ENCODE measurements at places on chromosomes 1 and 21.

- no peak for DNase-seq
These were observed 121.7 kb downstream of the SIPA1L2 start for GRCh38 chr1:232508130-232508701.

GRCh38 chr21:42296501-42296900 lies 18.7 kb downstream of the TFF3 start:
- no peak for DNase-seq

- no peak for DNase-seq
These were observed 81.7 kb downstream of the MAN1C1 start for GRCh38 chr1:25698252-25698651.

- no peak for DNase-seq
These were observed 2.5 kb upstream of the PLEKHM2 start for GRCh38 chr1:15681349-15682292.

DNA sequence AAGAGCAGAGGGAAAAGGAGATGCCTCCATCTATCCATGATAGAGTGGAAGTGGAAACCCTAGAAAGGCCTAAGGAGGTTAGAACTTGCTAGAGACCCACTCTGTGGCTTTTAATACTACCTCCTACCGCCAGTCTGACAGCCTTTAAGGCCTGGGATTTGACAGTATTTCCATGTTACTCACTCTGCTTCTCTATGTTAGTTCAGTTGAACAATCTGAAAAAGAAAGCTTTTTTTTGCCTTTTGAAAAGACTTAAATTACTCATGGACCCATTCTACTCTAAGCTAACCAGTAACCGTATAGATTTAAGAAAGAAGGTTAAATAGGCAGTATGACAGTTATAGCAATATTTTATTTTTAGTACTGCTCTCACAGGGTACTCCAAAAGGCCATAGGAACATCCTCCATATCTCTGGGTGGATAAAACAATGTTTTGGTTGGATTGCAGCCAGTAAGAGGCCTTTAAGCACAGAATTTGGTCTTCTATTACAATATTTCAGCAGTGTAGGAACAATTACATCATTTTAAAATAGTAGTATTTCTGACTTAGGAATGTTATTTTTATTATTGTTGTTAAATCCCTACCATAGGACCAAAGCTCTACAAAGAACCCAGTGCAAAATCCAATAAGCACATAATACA lies 15.9 kb upstream of the GPR25 start:
- peak; percentile 49 for DNase-seq

DNA sequence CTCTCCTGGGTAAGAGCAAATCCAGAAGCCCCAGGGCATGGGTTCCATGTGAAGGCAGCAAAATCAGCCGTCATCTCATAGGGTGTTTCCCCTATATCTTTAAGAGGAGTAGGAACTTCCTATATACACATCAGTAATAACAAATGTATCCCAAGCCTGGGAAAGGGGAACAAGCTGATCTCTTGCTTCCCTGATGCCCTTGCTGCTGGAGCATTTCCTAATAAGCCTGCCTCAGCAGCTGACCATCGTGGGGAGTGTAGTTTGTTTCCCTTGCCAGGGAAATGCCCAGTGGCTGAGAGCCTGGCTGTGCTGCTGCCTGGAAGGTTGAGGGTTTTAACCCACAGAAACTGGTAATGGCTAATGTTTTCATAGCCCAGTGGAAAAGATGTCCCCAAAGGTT lies 177.0 kb downstream of the NPHP4 start:
- DNase-seq: no peak

GRCh38 chr1:59104191-59104760 lies 192.6 kb upstream of the FGGY start:
- no peak for DNase-seq

DNA sequence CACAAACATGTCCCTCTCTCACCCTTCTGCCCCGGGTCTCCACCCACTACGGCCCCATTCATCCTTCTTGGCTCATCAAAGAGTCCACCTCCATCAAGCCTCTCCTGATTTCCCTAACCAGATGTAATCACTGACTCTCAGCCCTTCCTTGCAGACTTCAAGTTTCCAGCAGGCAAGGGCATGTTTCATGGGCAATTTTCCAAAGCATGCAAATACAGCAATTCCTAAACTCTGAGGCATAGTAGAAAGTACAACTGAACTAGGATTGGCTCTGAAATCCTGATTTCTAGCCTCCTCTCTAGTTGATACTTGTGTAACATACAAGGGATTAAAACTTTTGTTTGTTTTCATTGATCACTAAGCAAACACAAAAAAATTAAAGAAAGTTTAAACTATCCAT lies 109.1 kb upstream of the GADD45A start:
- DNase-seq: peak; percentile 64

DNA sequence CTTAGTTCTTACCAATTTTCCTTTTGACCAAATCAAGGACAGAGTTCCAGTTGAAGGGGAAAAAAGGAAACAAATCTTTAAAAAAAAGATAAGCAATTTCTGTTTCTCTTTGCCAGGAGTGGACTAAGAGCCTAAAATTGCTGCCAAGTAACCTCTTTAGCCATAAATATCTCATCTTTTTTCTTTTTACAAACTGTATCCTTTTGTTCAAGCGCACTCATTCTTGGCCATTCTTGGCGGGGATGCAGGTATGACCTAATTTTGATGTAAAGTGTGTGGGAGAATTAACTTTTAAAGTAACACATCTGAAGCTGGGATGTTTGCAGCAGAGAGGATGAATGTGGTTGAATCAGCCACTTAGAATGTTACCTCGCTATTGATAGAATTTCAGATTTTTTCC lies 13.4 kb upstream of the KIF1B start:
- DNase-seq: no peak

DNA sequence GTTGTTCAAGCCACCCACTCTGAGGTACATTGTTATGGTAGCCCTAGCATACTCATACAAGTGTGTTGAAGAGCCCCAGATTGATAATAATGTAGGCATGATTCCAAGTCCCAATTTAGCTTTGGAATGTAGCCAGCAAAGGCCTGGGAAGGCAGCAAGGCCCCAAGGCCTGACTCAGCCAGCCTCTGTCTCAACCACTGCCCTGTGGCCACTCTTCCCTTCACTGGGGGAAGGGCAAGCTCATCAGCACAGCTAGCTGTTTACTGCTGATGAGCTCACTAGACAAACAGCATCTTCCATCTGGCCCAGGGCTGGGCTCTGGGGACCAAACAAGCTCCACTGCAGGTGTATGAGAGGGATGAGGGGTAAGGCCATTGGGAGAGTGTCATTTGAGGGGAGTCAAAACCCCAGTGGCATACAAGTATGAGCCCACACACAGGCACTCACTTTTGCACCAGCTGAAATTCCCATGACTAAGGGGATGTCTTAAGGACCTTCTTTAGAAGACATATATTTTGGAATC lies 2.2 kb upstream of the IRF6 start:
- DNase-seq: peak; percentile 87

Data from AG04449 (cell line).